ENCODE measurements at places on chromosomes 4 and X.

- peak; percentile 74 for DNase-seq
These were observed 106.4 kb downstream of the DHX15 start for GRCh38 chr4:24477919-24478318.

DNA sequence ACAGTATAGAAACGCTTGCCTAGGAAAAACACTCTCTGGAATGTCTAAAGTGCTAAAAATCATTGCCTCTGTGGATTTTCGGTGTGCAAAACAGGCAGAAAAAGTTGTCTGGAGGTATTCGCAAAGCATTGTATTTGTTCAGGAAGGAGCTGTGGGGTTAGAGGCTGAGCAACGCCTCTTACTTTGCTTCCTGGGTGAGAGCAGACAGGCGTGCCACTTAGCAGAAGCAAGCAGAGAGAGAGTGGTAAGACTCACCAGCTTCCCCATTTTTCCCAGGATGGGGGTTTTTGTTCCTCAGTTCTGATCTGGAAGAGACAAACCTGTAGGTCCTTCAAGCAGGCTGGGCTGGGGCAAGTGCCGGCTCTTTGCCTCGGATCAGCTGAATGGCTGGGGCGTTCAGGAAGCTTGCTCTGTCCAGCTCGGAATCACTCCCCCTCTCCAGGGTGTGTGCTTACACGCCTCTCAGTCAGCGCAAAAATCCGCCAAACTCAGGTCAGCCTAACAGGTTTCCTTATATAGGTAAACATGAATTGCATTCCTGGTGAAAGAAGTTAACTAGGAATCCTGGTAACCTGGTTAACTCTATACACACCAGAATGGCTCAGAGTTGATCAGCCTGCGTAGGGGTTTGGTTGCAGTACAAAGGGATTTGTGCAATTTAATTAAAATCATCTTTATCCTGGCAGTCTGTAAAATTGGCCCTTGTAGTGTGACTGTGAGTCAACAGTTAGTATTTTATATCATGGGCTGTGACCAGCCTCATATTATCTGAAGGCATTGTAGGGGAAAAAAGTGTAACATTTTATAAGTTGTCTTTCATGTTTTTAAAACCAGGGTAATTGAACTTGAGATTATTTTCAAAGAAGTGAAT lies 213.1 kb upstream of the MID1 start:
- peak; percentile 29 for DNase-seq

GRCh38 chr4:52987392-52988056 lies 125.4 kb downstream of the RASL11B start:
- DNase-seq = no peak

DNA sequence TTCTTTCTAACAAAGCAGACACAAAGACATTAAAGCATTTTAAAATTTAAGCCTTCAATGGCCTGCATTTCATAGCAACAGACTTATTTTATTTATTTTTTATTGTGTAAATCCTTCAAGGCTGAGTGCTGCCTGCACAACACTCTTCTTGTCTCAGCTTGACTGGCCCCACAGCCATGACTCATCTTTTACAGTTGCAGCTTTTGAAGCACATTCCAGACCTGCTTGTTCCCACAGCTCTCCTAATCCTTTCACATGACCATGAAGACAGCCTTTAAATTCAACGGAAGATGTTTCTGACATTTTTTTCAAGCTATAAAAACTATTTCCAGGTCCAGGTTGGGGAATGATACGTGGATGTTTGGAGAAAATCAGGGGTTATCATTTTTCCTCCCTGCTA lies 276.9 kb upstream of the TACR3 start:
- DNase-seq = peak; percentile 3

DNA sequence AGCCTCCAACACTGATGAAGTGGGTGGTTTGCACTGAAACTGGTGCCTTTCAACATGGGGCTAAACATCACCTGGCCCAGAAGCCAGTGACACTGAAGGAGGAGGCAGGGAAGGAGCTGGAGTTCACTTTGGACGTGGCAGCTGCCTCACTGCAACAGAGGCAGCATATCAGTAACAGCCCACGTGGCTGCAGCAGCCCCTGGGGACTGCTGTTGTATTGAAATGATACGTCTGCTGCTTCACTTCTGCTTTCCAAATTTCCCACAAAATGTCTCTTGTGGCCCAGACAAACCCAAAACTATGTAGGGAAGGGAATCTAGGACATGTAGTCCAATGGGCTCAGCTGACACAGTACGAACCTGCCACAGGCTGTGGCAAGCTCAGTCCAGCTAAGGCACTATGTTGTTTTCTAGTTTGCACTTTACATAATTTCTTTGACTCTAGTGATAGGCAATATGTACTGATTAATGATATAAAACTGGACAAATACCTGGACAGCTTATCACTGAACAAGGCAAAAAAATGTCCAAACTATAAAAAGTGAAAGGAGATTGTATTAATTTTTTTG lies 84.7 kb upstream of the RAPGEF2 start:
- DNase-seq = no peak

All from EH (cell line).